ENCODE measurements at places on chromosomes 11 and 22. TPM values are rescaled to one million over a fixed set of nuclear protein-coding genes. Genes with fewer than 3 reads are reported as not detected.

NXPE1 gene
- total RNA-seq, result not detected

NLRP6 gene
- not detected for total RNA-seq

CDCA5 gene
- 7.1 TPM for total RNA-seq

OPCML gene
- not detected for total RNA-seq

RASD2 gene
- not detected for total RNA-seq

GTSE1 gene
- total RNA-seq, result 7.5 TPM

APOBEC3B gene
- total RNA-seq, result 3.5 TPM

RIMBP3B gene
- not detected for total RNA-seq

BTBD18 gene
- not detected for total RNA-seq

ANKK1 gene
- not detected for total RNA-seq

GPHA2 gene
- total RNA-seq, result not detected

OR9Q2 gene
- not detected for total RNA-seq

POLR2L gene
- 25.2 TPM for total RNA-seq
